ENCODE measurements at places on chromosomes 2 and 18. TPM values are rescaled to one million over a fixed set of nuclear protein-coding genes. Genes with fewer than 3 reads are reported as not detected.

ZNF519 gene
- total RNA-seq, result 21.9 TPM

MAP2 gene
- total RNA-seq, result 0.87 TPM

- peaks cover 7% of the 10 kb centered on the region for H3K4me1 ChIP-seq
- no peak overlapping the region for H3K27ac ChIP-seq
- H3K36me3 ChIP-seq, result 0 out of 2 replicates have a peak, but pooled peaks cover 3% of the 10 kb centered on the region
- no peak for DNase-seq
- no peaks in the 10 kb centered on the region for H3K27me3 ChIP-seq
These were observed 49.2 kb upstream of the CHN1 start for GRCh38 chr2:175054340-175054739.

DSG1 gene
- not detected for total RNA-seq

All from H9 (cell line).